Memory B cell (primary cell): ENCODE measurements at places on chromosomes 16 and 17.
A peak's percentile ranks its signal among the peaks of the same experiment; 100 is the strongest.

GRCh38 chr16:14409563-14409962, 220.5 kb downstream of the PARN start:
- no peak for DNase-seq

GRCh38 chr17:72258711-72259110, 137.9 kb downstream of the SOX9 start:
- DNase-seq = no peak

DNA sequence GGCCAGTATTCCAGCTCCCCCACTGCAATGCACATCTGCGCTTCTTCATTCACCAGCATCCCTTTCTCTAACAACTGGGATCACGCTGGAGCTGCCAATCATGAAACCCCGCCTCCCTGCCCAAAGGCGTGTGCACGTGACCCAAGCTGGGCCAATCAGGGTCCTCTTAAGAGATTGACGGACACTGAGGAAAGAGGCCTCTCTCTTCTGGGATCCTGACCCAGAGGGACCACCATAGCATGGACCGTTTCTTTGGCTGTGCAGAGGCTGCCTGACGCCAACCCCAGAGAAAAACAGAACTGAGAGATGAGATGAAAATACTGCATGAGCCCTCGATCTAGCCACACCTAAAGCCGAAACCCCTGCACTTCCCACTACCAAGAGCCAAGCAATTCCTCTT, 32.0 kb downstream of the COTL1 start:
- peak; percentile 34 for DNase-seq

- DNase-seq = no peak
Observed at GRCh38 chr16:57244463-57244766, 644 bp upstream of the ARL2BP start.

DNA sequence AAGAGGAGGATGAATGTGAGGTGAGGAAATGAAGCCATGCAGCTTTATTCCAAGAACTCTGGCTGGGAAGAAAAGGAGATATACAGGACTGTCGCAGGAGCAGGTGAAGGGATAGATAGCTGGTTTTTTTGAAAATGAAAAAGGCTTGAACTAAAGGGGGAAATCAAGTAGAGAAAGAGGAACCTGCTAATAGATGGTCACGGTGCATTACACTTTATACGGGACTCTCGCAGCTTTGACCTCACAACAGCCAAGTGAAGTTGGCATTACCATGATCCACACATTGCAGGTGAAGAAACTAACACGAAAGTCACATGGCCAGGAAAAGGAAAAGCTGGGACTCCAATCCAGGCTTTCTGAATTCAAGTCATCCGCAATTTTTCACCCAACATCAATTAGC, 86.9 kb downstream of the HS3ST2 start:
- DNase-seq = peak; percentile 18

GRCh38 chr16:4649744-4650442, 25.3 kb downstream of the MGRN1 start:
- no peak for DNase-seq

DNA sequence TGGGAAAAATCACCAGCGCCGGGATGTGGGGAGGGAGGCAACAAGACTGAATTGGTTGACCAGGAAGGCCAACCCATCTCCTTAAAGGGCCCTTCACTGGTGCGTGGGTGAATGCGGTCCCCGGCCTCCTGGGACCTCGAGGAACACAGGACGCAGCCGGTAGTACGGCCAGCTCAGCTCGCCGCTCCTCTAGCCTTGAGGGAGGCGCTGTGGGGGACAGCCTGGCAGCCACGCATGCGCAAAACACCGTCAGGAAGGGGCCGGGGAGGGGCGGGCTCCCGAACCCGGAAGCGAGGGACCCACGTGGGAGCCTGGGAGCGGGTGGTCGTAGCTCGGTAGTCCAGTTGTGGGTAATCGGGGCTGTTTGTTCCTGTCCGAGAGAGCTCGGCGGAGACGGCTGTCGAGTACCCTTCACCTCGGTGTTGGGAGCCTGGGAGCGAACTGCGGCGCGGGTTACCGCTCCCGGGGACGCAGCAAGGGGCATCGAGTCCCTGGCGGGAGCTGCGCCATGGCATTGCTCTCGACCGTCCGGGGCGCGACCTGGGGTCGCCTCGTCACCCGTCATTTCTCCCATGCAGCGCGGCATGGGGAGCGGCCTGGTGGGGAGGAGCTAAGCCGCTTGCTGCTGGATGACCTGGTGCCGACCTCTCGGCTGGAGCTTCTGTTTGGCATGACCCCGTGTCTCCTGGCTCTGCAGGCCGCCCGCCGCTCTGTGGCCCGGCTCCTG, at the start of gene MRM1:
MRM1 (plus strand) TSS at position 281 of the 727 bp plus-strand sequence; CDS start at position 509, 228 bp downstream.
- peak; percentile 79 for DNase-seq

DNA sequence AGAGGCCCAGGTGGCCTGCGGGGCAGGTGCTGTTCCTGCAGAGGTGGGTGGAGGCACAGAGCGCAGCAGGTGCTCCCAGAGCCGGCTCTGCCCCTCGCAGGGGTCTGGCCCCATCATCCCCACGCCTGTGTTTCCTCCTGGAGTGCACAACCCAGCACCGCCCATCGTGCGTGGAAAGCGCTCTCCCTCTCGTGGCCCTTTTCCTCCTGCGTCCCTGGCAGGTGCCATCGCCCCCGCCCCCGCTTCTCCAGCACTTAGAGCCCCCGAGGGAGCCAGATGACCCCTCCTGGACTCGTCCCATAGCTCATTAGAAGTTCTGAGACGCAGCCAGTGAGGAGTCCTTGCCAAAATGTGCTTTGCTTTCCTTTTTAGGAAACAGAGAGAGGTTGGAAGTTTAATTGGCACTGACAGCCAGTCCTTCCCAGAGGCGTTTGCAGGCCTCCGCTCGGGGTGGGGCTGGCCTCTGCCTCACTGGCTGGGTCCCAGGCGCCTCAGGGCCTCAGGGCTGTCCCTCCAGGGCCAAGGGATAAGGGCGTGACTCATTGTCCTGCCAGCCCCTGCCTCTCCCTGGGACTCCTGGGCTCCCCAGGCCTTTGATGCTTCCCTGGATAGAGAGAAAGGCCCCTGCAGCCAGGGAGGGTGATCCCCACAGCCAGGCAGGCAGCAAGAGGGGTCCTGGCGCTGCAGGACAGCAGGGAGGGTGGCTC, 32.2 kb upstream of the CHMP6 start:
- DNase-seq = no peak

GRCh38 chr17:62690168-62690897, 62.9 kb downstream of the MRC2 start:
- no peak for DNase-seq

GRCh38 chr17:3738562-3739295, 15.0 kb downstream of the HASPIN start:
- DNase-seq = no peak

- peak; percentile 79 for DNase-seq
Observed at GRCh38 chr16:11667824-11668622, at the start of gene SNN. Gene SNN (plus strand): TSS chr16:11668455. CDS start chr16:11676060, 7,605 bp downstream.

DNA sequence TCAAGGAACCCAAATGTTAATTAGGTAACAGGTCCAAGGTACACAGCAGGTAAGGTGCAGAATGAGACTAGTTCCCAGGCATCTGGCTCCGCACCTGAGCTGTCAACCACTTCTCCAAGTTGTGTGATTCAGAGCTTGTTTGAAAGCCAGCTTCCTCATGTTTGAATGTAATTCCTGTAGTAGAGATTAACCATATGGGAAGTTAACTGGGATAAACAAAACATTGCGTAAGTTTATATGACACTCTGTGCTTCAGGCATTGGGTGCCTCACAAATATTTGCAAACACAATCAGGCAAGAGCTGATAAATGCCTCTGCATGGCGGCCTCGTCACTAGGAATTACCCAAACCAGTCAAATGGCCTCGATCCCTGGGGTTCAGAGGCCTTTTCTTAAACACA, 27.9 kb upstream of the CPHXL start:
- DNase-seq = no peak

GRCh38 chr16:86996081-86996480, 321.1 kb downstream of the C16orf95 start:
- DNase-seq = no peak

- DNase-seq = no peak
Observed at GRCh38 chr16:56237451-56237930, 46.2 kb downstream of the GNAO1 start.

- DNase-seq = no peak
Observed at GRCh38 chr17:60526726-60527125, 684 bp upstream of the APPBP2 start.

- no peak for DNase-seq
Observed at GRCh38 chr17:70144260-70144846, 25.0 kb upstream of the KCNJ2 start.

DNA sequence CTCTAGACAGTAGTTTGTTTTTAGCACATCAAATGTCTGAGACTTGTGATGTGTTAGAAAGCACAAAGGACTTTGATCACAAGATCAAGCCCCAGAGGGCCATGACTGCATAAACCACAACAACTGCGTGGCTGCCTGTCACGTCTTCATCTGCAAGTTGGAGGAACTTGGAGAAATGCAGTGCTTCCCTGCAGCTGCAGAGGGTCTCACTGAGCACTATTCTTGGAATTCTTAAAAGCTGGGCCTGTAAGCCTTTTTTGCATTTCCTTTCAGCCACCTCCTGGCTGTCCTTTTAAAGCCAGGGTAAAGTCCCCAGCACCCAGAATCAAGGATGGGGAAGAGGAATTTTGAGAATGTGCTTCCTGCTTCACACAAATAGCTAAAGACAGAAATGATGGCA, 431.3 kb downstream of the MAF start:
- no peak for DNase-seq

- DNase-seq = no peak
Observed at GRCh38 chr17:61325382-61326073, 74.1 kb upstream of the TBX2 start.

GRCh38 chr17:70539132-70539924, 370.0 kb downstream of the KCNJ2 start:
- DNase-seq = no peak

- DNase-seq = no peak
Observed at GRCh38 chr16:3983081-3983520, 102.6 kb upstream of the CREBBP start.

DNA sequence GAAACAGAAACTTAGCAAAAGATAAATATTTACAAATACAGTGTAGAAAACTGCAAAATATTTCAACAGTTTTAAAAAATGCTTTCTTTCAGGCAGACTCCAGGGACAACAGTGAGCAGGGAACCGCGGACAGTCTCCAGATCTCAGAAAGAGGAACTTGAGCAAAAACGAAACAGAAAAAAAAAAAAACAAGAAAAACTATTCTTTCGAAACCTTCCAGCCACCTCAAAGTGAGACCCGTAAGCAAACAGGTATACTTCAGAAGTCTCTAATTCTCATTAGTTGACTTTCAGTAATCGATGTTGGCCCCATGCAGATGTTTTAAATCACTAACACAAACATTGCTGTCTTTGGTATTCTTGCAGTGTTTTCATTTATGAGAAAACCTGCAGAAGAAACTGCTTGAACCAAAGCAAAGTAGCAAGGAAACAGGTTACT, 15.7 kb upstream of the CCL1 start:
- DNase-seq = peak; percentile 24

DNA sequence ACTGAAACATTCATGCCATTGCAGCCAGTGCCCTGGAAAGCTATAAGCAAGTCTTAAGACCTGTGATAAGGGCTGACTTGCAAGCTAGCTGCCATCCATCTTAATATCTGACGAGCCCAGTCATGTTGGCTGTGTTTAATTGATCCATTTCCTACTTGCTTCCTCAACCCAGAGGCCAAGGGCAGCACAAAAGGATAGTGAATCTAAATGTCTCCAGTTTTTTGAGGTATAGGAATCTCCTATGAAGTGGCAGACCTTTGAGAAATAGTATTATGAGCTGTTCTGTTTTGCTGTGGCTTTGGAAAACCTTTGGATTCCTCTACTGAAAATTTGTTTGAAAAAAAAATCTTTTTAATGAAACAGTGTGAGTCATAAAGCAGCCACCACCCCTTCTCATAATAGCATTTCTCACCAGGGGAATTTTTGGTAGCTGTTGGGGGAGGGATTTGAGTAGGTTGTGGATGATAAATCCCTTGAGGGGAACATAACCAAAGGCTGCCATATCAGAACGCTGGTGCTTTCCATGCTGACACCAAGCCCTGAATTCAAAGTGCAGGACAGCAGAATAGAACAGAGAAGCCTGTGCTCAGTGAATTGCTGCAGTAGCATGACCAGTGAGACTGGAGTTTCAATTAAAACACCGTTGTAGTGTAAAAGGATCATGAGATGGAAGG, 12.9 kb downstream of the ZNRF1 start:
- DNase-seq = no peak

- no peak for DNase-seq
Observed at GRCh38 chr17:17403065-17403464, 73.7 kb upstream of the MED9 start.

DNA sequence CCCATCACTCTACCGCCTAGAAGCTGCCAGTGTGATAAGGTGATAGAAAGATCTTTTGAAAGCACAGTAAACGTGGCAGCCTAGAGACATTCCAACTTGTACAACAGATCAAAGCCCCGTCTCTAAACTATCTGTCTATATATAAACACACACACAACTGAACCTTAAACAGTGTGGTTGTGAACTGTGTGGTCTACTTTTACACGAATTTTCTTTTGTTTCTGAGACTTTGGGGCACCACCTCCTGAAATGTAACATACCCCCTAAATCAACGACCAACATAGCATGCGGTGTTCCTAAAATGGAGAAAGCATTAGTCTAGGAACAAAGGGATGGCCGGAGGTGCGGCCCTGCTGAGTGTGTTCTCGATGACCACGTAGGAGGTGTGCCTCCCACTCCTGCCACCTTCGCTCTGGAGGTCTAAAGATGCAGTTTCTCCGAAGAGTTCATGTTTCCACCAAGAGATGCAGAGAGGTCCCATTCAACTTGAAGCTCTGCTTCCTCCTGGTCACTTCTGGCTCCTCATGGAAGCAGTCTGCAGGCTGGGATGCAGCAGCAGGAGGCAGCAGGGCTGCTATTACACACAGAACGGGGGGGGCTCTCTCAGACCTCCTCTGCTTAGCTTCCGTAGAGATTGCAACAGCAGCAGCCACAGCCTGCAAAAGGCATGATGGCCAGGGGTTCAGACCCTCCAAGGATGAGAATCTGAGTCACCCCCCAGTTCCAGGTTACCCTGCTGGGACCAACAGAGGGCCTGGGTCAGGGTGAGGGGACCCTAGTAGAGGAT, 22.6 kb upstream of the USP10 start:
- DNase-seq = no peak

DNA sequence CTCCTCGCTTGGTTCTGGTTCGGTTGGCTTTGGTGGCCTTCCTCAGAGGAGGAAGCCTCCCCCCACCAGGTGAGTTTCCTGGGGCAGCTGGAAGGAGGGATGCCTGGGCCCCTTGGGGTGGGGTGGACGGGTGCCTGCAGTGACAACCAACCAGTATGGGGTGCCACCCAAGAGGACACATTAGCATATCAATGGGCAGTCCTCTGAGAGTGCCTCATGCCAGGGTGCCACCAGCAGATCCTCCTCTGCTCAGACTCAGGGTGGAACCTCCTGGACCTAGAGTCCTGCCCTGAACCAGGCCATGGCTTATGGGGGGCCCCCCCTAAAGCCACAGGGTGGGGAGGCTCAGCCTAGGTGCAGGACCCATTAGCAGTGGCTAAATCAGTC, 2.7 kb downstream of the PPP1R1B start:
- no peak for DNase-seq

DNA sequence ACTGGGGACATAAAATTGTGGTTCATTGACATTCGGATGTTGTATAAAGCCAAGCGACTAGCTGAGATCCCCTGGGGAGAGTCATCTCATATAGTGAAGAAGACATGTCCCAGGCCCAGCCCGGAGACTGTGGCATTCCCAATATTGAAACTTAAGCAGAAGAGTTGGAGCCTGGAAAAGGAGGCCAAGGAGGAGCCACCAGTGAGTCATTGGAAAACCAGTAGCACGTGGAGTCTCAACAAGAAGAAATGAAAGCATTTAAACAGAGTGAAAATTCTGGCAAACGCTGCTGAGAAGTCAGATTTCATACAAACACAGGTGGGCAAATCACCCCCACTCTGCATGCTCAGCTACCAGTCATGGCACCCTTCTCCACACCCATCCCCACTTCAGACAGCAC, 9.4 kb upstream of the ELAC2 start:
- no peak for DNase-seq
